ENCODE measurements at places on chromosomes 11 and 22.

- DNase-seq, result no peak
Measured at GRCh38 chr11:92967178-92967577, 2.3 kb upstream of the MTNR1B start.

DNA sequence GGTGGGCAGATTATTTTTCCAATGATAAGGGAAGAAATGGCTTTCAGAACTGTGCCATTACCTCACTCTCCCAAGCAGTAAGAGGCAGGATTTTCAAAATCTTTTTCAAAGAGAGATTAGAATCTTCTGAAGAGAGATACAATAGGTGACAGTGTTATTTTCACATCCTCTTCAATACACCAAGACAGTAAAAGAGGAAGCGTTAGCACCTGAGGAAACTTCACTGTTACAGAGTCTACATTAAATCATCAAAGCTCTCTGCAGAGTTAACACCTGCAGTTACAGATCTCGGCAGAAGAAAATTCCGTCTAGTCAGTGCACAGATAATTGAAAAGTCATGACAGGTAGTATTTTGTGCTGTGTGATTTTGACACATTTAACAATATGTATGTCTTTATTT is 144.9 kb downstream of the PGR start:
- DNase-seq, result no peak

GRCh38 chr22:28903729-28904128 is 20.4 kb downstream of the ZNRF3 start:
- no peak for DNase-seq

- no peak for DNase-seq
Measured at GRCh38 chr11:46505741-46506482, 87.9 kb downstream of the AMBRA1 start.

GRCh38 chr11:78061921-78062311 is 1.7 kb upstream of the THRSP start:
- no peak for DNase-seq

DNA sequence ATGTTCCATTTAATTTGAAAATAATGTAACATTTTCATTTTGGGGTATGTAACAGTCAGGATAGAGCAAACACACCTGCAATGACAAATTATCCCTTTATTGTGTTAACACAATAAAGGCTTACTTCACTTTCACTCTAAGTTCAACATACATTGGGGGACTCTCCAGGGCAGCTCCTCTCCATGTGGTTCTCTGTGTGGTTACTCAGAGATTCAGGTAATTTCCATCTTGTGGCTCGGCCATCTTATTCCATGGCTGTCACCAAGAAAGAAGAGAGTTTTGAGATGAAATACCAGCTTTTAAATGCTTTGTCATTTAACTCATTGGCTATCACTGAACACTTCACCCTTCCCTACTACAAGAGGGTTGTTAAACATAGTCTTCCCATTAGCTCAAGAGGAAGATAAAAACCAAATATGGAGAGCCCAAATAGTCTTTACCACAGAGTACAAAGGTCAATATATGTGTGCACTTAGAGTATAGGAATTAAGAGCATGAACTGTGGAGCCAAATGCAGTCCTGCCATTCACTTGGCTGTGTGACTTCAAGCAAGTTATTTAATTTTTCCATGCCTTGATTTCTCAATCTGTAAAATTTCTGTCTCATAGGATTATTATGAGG is 10.6 kb upstream of the TPH1 start:
- DNase-seq, result no peak

Measured in AG09319 (cell line).